Lower lobe of right lung (tissue), 2 donors: ENCODE measurements at places on chromosomes 12 and 14.

- DNase-seq: no peak
These were observed 16.3 kb upstream of the NOS1 start for GRCh38 chr12:117377758-117378157.

DNA sequence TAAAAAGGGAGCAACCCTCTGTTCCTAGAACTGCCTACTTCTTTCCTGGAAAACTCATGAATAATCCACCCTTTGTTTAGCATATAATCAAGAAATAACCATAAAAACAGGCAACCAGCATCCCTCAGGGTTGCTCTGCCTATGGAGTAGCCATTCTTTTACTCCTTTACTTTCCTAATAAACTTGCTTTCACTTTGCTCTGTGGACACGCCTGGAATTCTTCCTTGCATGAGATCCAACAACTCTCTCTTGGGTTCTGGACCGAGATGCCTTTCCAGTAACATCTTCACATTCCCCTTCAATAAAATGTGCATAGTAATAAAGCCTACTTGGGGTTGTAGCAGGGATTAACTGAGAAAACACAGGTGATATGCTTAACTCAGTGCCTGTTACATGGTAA lies 286.4 kb upstream of the AMIGO2 start:
- DNase-seq: no peak

DNA sequence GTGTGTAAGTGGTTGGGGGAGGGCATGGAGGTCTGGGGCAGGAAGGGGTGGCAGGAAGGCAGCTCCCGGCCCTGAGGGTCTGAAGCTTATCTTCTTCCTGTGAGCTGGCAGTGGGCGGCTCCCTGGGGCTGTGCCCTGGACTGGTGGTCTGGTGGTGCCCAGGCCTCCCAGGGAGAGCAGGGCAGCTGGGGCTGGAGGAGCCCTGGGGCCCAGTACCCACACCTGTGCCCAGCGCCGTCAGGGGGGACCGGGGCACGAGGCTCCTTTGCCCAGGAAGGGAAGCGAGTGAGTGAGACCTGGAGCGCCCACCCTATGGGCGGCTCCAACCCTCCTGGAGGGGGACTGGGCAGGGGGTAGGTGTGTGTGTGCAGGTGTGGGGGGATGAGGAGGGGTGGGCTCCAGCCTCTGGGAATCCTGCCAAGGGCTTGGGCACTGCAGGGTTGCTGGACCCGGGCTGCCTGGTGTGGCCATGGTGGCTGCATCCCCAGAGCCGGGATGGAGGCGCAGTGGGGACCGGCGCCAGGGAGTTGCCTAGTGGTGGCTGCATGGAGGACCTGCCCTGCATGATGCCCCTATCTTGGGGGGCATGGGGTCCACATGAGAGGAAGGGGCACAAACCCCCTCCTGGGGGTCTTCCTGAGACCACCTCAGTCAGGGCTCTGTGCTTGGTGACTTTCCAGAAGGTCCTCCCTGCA lies 353.6 kb downstream of the TMEM121 start:
- peak; percentile 43 for DNase-seq

DNA sequence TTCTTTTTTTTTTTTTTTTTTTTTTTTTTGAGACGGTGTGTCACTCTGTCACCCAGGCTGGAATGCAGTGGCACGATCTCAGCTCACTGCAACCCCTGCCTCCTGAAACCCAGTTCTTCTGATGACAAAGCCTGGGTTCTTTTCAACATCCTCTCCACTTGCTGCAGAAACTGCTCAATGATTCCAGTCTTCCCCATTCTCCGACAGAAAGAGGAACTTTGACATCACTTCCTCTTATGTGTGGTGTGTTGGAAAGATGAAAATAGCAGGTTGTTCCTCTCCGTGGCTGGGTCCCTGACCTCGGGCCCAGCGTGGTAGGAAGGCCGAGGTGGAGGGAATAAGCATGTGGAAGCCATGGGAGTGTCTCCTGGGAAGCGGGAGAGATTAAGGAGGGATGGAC lies 198.4 kb downstream of the PHETA1 start:
- no peak for DNase-seq

- DNase-seq: no peak
These were observed 231.2 kb downstream of the VRK1 start for GRCh38 chr14:97028382-97028781.

DNA sequence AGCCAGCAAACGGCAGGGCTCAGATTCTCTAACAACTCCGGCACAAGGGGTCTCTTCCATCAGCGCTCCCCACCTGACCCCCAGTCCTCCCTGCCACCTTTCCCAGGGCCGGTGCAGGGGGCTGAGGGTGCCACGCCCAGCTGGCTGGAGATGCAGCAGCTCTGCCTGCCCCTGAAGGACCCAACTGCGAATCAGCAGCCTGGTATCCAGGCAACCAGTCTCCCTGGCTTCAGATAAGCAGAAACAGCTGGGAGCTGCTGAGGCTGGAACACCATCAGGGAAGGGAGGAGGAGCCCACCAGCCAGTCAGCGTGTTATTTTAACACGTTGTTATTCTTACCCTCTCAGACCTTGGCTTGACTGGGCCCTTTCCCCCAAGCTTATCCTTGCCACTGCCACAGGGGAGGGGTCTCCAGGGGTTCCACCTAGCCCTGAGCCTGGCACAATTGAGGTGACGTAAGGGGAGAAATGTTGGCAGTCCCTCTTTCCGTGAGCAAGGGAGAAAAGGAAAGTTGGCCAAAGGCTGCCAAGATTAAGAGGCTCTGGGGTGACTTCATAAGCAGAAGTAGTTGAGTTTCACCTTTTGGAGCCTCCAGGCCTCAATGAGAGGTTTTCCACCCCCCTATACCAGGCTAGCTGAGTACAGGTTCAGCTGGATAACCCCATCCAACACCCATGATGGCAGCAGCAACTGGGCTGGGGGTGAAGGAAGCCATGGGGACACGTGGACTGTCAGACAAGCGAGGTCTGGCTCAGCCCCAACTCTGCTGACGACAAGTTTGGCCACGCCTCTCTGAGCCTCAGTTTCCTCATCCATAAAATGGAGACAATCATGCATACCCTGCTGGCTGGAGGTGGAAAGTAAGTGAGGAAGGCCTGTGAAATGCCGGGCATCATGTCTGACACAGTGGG lies 91.1 kb downstream of the IRF2BPL start:
- no peak for DNase-seq

DNA sequence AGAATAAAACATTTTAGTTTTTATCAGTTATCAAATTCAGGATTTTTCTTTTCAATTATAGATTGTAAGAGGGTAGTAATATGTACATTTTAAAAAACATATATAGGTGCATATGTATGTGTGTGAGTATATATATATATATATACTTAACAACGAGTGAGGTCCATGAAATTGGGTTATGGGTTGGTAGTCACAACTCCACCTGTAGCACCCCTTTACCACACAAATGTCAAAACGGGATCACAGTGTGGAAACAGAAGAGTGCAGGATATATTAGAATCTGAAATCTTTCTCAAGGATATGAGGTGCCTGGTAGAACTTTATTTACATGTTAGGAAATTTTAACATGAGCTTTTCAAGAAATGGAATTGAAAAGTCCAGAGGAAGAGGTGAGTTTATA lies 31.3 kb downstream of the MIA2 start:
- no peak for DNase-seq

- no peak for DNase-seq
These were observed 10.8 kb downstream of the KCTD10 start for GRCh38 chr12:109466305-109466704.

- DNase-seq: no peak
These were observed 51.2 kb downstream of the ATF7IP start for GRCh38 chr12:14416658-14417057.

DNA sequence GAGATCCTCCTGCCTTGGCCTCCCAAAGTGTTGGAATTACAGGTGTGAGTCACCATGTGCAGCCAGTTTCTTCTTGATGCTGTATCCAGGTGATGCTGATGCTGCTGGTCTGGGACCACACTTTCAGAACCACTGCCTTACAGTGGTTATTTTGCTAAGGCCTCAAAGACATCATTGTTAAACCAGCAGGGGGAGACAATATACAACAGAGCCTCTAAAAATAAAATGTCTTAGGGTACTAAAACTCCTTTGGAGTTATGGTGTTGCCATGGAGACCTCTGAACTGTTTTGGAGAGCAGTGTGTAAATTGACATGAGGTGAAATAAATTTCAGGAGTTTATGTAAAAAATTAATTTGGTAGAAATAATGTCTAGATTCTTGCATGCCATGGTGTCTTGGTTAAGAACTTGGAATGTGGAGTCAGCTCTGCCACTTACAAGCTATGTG lies 1.1 kb upstream of the ARG2 start:
- DNase-seq: no peak

- DNase-seq: no peak
These were observed 59.1 kb upstream of the PCED1B start for GRCh38 chr12:47020211-47020821.
